ENCODE measurements at places on chromosomes 6 and 20.

DNA sequence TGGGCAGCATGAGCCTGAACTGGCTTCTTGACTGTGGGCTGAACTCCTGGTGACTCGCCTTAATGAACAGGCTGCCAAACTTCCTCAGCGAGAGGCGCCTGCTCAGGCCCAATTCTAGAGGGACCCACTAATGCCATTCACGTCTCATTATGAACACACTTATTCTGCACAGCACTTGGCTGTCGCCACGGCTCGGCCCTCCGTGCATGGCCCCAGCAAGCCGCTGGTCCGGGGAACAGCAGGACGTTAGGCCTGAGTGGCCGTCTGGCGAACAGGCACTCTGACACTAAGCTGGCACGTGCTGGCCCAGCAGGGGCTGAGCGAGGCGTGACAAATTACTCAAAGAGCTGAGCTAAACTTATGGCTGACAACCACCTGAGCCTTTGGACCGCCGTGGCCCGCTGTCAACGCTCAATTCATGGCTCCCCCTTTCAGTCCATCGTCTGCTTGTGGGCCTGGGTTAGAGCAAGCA, 45.9 kb downstream of the INSM1 start:
- DNase-seq: peak; percentile 30

GRCh38 chr6:144295211-144295610, 10.1 kb downstream of the UTRN start:
- no peak for DNase-seq

GRCh38 chr6:35203152-35203670, 10.5 kb upstream of the SCUBE3 start:
- no peak for DNase-seq

- DNase-seq: no peak
Measured at GRCh38 chr6:90175627-90176538, 120.8 kb downstream of the BACH2 start.

DNA sequence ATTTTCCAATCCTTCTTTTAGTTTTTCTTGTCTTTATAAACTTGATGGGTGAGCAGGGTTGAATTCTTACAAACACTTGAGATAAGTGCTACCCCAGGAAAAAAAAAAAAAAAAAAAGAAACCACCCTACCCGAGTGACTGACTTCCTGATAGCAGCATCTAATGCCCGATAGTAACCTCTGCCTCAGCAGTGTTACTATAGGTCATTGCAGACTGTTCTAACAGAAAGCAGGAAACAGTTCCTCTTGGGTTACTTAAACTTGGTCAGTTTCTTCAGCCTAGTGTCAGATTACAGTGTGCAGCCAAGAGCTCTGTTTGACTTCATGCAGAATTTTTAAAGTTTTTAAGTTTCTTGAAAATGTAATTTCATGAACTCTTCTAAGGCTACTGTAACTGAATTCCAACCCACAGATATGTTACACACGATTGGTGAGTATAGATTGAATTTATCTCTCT, 2.1 kb downstream of the MYLIP start:
- DNase-seq: no peak

DNA sequence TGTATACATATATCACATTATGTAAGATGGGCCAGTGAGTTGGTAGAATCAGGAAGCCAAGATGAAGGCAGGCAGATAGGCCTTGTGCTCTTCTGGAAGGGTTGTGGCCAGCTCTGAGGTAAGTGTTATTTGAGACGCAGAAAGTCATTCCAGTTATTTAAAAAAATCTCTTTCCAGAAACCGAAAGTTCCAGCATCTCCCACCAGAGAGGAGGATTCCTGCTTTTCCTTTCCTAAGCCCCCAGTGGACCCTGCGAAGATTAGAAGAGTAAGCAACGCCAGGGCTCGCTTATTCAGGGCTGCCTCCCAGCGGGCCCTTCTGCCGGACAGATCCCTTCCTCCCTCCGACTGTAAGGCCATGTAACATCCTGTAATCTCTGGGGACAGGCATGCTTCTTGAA, 20.4 kb downstream of the ARMC2 start:
- DNase-seq: no peak

DNA sequence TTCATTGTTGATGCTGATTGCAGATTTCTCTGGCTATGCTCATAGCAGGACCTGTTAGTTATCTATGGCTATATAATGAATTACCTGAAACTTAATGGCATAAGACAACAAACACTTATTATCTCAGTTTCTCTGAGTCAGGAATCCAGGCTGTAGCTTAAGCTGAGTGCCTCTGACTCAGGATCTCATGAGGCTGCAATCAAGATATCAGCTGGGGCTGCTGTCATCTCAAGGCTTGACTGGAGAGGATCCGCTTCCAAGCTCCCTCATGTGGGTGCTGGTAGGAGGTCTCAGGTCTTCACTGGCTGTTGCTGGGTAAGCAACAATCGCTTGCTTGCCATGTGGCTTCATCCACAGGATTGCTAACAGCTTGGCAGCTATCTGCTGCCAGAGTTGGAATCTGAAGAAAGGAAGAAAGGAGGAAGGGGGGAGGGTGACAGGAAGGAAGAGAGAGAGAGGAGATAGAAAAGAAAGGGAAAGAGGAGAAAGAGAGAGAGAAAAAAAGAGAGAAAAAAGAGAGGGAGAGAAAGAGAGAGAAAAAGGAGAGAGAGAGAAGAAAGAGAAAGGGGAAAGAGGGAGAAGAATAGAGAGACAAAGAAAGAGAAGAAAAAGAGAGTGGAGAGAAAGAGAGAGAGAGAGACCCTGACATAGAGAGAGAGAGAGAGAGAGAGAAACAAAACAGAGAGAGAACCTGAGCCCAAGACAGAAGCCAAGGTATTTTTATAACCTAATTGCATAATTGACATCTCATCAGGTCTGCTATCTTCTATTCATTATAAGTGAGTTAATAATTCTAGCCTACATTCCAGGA, 579.0 kb upstream of the BTBD3 start:
- no peak for DNase-seq

- DNase-seq: no peak
Measured at GRCh38 chr20:7232796-7233195, 465.3 kb downstream of the BMP2 start.

- DNase-seq: no peak
Measured at GRCh38 chr20:62622877-62623487, 19.3 kb upstream of the SLCO4A1 start.

DNA sequence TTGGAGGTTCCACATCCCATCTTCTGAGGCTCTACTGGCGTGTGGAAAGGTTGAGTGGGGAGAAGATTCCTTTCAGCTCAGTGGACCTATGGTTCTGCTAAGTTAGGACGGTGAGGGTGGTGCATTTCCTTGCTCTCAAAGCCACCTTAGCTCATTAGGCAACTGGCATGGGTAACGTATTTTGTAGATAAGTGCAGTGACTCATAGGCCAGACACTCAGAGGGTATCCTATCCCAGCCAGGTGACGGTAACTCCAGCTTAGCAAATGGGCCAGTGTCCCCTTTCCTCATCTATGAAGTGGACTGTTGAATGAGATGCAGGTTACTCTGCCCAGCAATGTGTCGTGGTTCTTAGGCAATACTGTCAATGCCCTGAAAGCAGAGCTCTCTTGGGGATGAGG, 3.7 kb downstream of the RPS6KA2 start:
- no peak for DNase-seq

- no peak for DNase-seq
Measured at GRCh38 chr20:34514897-34515483, 1.2 kb upstream of the DYNLRB1 start.

DNA sequence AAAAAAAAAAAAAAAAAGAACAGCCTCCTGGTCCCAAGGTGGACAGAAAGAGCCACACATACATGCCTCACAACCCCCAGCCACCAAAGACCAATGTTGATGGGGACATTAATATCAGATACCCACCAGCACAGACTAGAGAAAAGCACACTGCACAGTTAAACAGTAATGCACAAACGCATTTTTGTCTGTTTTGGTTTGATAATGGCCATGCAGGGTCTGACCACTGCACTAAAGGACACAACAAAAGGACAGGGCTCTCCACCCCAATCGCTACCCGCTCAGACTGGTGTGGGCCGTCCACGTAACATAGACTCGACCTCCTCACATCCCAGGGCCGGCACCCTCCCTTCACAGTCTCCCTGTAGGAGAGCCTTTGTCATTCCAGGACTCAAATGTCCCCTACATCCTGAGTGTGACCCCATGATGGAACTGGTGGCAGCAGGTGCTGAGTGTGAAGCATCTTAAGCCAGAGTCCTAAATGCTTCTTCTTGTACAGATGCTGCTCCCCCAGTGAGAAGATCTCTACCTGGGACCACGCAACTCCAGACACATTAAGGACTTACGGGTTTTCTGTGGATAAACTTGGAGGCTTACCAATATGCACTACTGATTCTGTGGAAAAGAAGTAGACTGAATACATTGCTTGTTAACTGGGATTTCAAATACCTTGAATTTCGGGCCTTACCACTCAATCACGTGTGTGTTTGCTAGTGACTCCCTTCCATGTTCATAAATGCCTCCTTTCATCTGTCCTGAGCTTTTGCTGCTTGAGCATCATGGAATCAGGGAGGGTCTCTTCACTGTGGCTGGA, 28.0 kb downstream of the RRBP1 start:
- no peak for DNase-seq

DNA sequence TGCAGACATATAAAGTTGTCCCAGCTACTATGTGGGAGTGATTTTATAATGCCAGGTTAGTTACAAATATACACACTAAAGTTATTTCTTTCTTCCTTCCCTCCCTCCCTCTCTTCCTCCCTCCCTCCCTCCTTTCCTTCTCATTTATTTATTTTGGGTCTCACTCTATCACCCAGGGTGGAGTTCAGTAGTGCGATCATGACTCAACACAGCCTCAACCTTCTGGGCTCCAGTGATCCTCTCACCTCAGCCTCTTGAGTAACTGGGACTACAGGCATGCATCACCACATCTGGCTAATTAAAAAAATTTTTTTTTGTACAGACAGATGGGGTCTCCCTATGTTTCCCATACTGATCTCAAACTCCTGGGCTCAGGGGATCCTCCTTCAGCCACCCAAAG, 59.2 kb downstream of the PHF20 start:
- DNase-seq: no peak

DNA sequence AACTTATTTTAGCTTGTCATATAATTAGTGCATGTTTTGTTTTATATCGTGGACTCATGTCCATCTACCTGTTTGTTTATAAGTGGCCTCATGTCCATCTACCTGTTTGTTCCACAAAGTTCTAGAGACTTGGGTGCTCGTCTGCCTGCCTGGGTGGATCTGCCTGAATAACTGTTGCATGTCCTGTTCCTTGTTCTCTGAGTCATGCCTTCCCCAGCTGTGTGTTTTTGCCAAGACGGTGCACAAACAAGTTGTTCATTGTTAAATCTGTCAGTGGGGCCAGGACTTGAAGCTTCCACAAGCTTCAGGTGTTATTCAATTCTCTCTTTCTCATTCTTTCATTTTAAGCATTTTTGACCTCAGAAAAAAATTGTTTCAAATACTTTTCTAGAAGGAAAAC, 358.0 kb upstream of the CITED2 start:
- no peak for DNase-seq

GRCh38 chr6:137873273-137873762, 6.3 kb downstream of the TNFAIP3 start:
- DNase-seq: no peak

- no peak for DNase-seq
Measured at GRCh38 chr6:128505603-128506002, 14.8 kb downstream of the PTPRK start.

DNA sequence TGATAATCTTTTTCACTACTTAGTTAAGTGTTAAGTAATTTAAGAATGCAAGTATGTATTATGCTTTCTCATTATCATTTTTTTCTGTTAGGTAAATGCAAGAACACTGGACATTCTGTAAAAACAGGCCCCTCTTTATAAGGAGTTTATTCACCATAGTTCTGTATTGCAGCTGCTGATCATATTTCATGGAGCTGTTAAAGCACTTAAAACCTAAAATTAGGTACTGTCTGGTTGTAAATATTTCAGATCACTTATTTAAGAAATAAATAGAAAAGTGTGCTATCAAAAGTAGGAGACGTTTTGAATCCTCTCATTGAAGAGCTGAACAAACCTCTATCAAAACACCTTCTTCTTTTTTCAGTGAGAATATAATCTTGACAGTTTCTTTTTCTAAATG, 3.9 kb downstream of the EYA4 start:
- no peak for DNase-seq

DNA sequence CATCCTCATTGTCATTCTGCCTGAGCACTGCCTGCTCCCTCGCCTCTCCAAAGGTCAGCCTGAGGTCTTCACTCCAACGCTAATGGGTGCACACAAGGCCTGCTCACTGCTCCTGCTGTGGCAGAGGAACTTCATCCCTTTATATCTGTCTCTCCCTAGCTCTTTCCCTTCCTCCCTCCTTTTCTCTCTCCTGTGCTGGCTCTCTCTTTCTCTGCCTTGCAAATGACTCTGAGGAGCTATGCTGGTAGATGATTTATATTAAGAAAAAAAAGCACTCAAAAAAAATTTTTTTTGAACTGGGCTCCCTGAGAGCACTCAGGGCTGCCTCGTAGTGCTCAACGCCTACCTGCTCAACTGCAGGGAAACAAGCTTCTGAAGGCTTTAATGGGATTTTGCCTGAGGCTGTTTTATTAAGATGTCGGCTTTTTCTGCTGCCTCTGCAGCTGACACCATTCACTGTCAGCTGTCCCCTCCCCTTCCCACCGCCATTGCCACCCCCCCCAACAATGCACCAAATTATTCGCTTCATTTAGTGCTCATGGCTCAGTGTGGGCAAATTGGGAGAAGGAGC, 137.7 kb upstream of the DEFB112 start:
- no peak for DNase-seq

GRCh38 chr20:8082989-8083388, 49.1 kb upstream of the PLCB1 start:
- DNase-seq: no peak

DNA sequence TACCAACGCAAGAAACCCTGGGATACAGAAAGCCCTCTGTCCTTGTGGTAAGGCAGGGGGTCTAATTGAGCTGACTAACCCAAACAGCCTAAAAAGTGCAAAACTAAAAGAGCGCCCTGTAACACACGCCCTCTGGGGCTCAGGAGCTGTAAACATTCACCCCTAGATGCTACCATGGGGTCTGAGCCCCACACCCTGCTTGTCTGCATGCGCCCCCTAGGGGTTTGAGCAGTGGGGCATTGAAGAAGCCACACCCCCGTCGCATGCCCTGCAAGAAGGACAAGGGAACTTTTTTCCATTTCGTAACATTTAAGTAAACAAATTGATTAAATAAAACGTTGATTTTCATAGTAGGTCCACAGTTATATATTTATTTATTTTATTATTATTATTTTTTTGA, 616.9 kb upstream of the MAN1A1 start:
- DNase-seq: no peak

Measured in amygdala (tissue), 56 donors.